ENCODE measurements at places on chromosomes 4 and X.

DNA sequence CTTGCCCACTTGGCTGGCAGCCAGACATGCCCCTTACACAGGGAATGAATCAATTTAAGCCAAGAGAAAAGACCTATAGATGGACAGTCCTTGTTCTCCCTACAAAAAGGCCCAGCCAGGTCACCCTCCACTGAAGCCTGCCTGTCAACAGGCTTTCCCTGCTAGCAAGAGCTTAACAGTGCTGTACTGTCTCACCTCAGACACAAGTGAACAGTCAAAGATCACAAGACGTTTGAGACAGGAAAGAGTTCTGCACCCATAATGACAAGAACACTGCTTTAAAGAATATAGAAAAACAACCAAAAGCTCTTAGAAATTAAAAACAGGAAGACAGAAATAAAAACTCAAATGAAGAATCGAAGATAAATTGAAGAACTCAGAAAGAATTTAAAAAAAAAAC is 4.6 kb downstream of the RNF175 start:
- DNase-seq: no peak

- no peak for DNase-seq
These were observed 1634.3 kb upstream of the ADGRL3 start for GRCh38 chr4:59565836-59566235.

DNA sequence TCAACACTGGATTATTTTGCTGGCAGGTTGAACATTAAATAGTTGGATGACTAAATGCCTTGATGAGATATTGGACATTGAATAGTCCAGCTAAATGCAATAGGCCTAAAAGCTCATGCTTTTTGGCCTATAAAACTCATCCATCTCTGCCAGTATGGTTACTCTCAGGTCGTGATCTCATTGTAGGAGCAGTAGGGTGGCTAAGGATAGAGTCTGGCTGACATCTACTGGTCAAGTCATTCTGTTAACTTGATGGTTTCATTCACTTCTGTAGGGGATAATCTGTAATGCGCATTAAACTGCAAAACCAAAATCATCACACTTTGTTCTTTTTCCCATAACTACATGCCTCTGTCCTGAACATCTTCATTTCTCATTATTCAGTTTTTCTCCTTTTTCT is 227.0 kb downstream of the DKK2 start:
- DNase-seq: no peak

- no peak for DNase-seq
These were observed 344.4 kb downstream of the UNC5C start for GRCh38 chr4:95204267-95204844.

DNA sequence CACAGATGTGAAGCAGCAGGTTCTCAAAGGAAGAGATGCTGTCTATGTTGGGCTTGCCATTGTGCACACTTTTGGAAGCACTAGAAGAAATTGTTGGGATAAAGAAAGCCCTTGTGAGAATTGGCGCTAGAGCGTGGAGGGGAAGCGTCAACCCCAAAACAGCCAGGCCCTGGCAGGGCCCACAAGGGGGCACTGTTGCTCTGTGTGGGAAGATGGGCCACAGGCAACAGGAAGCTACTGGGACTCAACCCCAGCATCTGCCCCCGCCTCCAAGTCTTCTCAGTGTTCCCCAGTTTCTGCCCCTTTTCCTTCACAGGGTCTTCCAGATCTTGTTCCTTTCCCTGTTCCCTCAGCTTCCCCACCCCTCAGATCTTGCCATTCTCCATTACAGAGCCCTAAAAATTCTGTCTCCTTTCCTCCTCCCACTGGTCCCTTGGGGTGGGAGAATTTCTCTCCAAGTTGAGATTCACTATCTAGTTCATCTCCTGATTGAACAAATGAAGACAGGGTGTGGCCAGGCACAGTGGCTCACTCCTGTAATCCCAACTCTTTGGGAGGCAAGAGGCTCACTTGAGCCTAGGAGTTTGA is 85.5 kb downstream of the STARD8 start:
- peak; percentile 55 for DNase-seq

GRCh38 chr4:6556263-6556662 is 18.7 kb upstream of the MAN2B2 start:
- no peak for DNase-seq

- peak; percentile 40 for DNase-seq
These were observed 8.1 kb downstream of the NEK1 start for GRCh38 chr4:169604131-169604900.

DNA sequence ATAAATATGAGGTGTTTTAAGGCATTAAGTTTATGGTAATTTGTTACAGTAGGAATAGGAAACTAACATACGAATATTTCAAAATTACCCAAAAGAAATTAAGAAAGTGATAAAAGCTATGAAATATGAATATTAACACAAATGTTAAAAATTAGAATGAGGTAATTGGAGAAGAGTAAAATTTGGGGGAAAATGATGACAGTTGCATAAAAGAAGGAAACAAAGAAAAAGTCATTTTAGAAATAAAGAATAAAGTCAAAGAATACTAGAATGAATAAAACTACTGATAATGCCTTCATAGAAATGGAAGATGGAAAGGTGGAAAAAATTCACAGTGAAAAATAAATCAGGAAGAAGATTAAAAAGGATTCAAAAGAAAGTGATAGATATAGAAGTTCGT is 522.9 kb upstream of the NR3C2 start:
- no peak for DNase-seq

DNA sequence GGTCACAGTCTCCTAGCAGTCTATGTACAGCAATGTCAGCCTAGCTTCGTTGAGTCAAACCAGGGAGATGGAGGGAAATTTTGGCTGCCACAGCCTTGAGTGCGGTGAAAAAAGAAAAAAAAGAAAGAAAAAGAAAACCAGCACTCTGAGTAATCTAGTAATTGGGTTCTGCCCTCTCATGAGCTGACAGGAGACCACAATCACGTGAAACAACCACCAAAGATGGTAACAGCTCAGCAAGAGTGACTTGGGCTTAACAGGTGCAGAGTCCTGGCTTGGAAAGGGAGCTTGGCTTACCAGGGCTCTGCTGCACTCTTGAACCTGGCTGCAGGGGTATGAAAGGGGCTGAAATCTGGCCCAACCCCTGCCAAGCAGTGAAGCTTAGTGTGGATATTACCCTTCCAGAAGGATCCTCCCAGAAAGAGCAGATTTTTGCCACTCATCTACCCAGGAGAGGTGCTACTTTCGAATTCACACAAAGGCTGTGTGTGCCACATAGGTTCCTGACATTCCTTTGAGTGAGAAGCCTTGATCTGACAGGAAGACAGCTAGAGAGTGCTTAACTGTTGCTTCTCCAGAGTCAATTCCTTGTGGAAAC is 350.3 kb downstream of the PTTG2 start:
- peak; percentile 85 for DNase-seq

DNA sequence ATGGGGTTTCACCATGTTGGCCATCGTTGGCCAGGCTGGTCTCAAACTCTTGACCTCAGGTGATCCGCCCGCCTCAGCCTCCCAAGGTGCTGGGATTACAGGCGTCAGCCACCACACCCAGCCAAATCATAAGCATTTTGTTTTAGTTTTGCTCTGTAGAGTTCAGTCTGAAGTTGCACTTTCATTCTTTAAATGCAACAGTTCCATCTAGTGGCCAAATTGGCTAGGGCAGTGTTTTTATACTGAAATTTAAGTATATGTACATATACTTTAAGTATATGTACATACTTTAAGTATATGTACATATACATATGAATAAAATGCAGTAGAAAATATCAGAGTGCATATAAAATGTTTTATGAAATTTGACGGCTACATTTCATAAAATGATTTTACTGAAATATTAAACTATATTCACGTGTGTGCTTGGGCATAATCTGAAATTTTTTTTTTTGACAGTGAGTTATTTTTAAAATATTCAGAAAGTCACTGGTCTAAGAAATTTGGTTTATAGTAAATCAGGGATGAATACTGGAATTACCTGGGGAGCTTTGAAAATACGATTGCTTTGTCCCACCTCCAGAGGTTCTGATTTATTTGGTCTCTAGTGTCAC is 145.5 kb downstream of the NWD2 start:
- peak; percentile 32 for DNase-seq

DNA sequence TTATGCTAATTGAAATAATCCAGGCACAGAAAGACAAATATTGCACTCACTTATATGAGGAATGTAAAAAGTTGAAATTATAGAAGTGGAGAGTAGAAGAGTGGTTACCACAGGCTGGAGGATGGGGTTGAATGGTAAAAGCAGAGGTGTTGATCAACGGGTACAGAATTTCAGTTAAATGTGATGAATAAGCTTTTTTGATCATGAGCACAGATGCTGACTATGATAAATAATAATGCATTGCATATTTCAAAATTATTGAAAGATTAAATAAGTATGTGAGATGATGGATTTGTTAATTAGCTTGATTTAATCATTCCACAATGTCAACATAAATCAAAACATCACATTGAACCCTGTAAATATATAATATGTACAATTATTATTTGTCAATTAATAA is 213.1 kb downstream of the DCAF12L2 start:
- no peak for DNase-seq

- no peak for DNase-seq
These were observed 659.8 kb upstream of the MAGEB2 start for GRCh38 chrX:29555465-29556091.

DNA sequence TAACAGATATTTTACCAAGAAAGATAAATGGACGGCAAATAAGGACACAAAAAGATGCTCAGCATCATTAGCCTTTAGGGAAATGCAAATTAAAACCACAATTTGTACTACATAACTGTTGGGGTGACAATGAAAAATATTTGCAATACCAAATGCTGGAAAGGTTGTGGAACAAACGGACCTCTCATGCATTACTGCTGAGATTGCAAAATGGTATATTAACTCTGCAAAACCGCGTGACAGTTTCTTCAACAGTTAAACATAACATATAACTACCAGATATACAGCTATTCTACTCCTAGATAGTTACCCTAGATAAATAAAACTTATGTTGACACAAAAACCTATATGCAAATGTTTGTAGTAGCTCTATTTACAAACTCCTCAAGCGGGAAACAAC is 6.3 kb upstream of the OTC start:
- no peak for DNase-seq

DNA sequence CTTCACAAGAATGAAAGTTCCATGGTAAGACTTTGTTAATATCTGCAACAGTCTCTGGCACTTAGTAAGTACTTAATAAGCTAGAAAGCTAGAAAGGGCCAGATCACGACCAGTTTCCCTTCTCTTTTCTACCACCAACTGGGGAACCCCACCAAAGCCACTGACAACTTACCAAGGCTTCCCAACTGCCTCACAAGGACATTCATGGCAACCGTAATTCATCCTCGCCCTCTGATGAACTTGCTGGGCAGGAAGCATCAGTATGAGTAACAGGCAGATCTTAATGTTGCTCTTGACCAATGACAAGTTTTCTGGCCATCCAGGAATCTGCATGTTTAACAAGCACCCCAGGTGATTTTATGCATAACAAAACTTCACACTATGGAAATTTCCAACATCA is 23.2 kb upstream of the ZCCHC13 start:
- DNase-seq: no peak

- no peak for DNase-seq
These were observed 58.5 kb downstream of the SLC2A9 start for GRCh38 chr4:9962611-9963314.

GRCh38 chr4:176409627-176410026 is 89.9 kb downstream of the SPCS3 start:
- DNase-seq: no peak

- no peak for DNase-seq
These were observed 61.3 kb downstream of the NUDT11 start for GRCh38 chrX:51435101-51435500.

DNA sequence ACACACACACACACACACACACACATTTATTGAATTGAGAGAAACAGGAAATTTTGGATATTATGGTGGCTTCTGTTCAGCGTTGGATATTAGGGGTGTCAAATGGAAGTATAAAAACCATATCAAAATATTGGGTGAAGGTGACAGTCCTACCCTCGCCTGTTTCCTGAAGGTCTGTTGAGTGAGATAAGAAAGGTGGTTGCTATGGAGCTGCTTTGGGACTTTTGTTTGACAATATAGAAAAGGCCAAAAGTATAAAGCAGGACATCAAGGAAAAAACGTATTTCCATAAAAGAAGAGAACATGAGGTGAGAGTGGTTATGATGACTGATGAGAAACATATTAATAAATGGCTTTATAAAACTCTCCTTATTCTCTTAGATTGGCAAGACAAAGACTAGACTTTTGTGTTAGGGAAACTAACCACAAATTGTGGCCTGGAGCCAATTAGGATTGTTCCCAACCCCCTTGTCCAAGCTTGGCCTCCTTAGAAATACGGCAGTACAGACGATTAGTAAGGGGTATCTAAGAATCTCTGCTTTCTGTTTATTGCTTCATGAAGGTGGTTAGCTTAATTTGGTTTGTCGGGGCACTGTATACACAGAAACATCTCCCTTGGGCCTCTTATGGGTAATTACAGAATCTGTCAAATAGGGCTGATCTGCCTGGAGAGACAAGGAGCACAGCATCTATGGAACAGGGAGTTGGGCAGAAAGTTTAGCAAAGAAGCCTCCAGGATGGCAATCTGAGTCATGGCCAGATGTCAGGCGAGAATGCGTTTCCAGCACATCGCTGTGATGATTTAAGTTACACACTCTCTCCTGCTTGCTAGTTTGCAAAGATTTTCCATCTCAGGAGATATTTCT is 198.0 kb downstream of the CBR4 start:
- DNase-seq: no peak

DNA sequence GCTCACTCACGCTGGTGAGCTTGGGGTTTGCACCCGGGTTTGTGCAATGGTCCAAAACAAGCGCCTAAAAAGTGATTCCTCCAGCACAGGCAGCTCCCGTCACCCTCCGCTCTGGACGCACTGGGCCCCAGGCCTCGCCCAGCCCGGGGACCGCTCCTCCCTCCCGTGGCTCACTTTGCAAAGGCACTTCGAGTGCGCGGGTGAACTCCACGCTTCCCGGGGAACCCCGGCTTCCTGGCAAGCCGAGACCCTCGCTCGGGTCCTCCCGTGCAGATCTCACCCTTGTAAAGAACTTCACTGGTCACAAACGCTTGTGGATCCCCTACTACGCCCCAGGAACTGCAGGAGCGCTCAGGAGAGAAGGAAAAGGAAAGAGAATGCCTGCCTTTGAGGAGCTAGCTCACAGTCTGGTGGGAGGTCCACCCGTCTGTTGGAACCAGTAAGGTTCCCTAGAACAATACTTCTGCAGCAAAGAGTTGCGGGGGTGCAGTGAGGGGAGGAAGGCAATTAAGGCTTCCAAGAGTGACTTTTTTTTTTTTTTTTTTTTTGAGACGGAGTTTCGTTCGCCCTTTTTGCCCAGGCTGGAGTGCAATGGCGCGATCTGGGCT is at the start of gene CTPS2:
TSS of gene CTPS2 (minus strand) at position 122 of the 608 bp plus-strand sequence. CDS start 9,767 bp downstream, outside the sequence.
- peak; percentile 31 for DNase-seq

- DNase-seq: no peak
These were observed 1.6 kb downstream of the NHS start for GRCh38 chrX:17376431-17377077.

GRCh38 chr4:158253350-158253980 is 43.2 kb downstream of the TMEM144 start:
- DNase-seq: peak; percentile 44

DNA sequence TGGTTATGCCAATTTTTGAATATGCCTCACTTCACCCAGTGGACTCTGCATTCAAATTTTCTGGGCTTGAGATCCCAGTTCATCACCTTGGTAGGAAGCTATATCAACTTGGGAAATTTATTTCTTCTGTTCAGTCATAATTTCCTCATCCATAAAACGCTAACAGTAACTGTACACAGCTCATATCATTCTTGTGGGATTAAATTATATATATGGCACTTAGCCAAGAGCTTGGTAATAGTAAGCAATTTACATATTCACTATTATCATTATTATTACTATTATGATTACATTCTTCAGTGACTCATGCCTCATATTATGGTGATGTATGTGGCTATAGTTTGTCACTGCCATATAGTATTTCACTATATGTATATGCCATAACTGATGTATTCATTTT is 177.6 kb downstream of the CPE start:
- DNase-seq: no peak

- no peak for DNase-seq
These were observed 128.5 kb downstream of the SPRY1 start for GRCh38 chr4:123524958-123525628.

Measured in CD4-positive, alpha-beta T cell treated with Interleukin-2 at 100 ng/mL for 4 hours (primary cell).